ENCODE measurements at places on chromosomes 7 and 10.

- DNase-seq = no peak
Measured at GRCh38 chr7:133931053-133931452, 196.1 kb upstream of the LRGUK start.

GRCh38 chr10:11145495-11145855 lies 127.8 kb downstream of the CELF2 start:
- DNase-seq = no peak

GRCh38 chr10:84581976-84582375 lies 253.6 kb downstream of the CCSER2 start:
- DNase-seq = no peak

DNA sequence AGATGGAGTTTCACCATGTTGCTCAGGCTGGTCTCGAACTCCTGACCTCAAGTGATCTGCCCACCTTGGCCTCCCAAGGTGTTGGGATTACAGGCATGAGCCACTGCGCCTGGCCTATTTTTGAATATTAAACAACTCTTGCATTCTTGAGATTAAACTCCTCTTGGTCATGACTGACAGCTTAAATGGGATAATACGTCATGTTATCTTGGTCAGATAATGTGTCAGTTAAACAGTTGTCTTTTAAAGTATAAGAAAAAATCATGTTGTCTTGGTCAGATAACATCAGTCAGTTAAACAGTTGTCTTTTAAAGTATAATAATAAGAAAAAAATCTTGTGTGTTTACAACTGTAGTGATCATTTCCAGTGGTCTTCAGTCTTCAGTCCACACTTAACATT lies 73.6 kb upstream of the SYPL1 start:
- no peak for DNase-seq

DNA sequence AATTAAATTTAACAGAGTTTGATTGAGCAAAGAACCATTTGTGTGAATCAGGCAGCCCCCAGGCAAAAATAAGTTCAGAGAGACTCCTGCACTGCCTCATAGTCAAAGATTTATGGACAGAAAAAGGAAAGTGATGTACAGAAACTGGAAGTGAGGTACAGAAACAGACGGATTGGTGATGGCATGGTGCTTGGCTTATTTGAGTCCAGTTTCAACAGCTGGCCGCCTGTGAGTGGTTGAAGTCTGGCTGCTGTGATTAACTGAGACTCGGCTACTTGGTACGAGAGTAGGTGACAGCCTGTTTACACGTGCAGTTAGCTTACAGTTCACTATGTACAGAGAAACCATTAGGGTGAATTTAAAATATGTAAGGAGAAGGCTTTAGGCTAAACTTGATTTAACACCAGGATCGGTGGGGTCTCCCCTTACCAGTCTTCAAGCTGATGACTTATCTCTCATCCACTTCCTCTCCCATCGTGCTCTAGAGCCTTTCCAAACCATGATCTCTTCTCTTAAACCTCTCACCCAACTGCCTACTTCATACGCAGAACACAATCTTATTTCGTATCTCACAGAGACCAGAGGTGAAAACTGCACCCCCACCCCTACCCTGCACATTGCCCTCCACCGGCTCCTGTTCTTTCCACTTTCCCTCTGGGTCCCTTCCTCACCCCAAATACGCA lies 5.0 kb upstream of the MSMB start:
- DNase-seq = peak; percentile 30

DNA sequence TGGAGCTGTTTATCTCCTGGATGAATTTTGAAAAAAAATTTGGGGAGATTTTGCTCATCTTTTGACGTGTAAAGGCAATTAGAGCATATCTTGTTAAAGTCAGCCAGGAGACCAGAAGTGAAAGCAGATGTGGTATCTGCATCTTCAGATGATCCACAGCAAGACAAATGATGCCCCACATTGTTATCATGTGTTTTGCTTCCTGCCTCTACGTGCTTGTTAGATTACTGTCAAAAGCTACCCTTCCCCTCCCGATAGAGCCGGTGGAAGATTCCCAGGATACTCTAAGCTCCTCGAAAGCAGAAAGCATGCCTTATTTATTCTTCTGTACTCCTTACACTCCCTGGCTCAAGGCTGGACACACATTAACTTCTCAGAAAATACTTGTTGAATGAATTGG lies 12.9 kb downstream of the COL17A1 start:
- DNase-seq = peak; percentile 42

- peak; percentile 57 for DNase-seq
Measured at GRCh38 chr7:141702047-141702567, at the start of gene DENND11. DENND11 (minus strand) TSS chr7:141702166; CDS start chr7:141702153, 13 bp downstream.

- DNase-seq = peak; percentile 80
Measured at GRCh38 chr7:106772655-106773108, 92.4 kb upstream of the PIK3CG start.

DNA sequence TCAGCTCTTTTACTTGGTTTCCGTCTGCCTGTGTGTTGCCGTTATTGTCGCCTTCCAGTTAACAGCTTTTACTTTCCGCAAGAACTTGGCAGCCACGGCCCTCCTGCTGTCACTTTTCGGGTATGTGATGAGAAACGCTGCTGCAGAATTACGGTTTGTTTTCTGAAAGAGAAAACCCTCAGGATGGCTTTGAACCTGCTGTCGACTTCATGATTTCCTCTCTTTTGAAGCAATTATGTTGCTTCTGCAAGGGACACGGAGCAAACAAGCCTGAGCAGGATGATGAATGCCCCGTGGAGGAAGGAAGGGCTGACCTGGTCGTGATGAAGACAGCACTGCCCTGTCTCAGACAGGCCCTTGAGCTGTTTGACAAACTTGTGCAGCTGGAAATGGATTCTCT lies 339.8 kb downstream of the ABCA13 start:
- no peak for DNase-seq

DNA sequence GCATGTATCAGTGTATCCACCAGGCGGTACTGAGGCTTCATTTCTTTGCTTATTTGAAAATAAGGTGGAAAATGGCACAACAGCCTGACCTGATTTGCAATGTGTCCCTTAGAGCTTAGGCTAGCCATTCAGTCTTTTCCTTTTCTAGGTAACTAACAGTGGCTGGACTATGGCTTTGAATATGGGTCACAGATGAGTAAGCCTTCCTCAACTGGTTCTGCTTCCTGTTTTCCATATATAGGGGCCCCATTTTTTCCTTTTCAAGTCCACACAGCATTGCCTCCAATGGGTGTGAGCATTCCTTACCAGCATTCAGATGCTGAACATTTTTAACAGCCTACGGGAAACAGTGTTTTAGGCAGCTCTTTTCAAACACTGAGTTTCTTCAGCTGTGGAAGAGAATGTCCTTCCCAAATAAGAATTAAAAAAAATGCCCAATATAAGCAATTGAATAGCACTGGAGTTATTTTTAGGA lies 3.9 kb upstream of the ITGB1 start:
- DNase-seq = peak; percentile 93

DNA sequence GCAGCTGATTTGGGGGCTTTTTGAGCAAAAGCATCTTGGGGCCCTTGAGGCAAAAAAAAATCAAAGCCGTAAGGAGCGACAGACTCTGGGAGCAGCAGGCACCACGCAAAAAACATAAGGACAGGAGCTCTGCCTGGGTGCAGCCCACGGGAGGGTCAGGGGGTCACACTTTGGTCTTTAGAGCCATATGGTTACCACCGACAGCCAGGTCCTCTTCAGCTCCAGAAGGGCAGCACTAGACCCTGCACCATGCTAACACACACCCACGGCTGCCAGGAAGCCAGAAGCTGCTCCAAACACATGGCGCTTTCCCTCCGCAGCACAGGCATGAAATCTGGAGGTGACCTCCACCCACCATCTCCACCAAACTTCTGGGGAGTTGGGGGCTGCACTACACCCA lies 47.1 kb downstream of the RSU1 start:
- DNase-seq = no peak

- no peak for DNase-seq
Measured at GRCh38 chr7:39102234-39102633, 124.5 kb downstream of the POU6F2 start.

DNA sequence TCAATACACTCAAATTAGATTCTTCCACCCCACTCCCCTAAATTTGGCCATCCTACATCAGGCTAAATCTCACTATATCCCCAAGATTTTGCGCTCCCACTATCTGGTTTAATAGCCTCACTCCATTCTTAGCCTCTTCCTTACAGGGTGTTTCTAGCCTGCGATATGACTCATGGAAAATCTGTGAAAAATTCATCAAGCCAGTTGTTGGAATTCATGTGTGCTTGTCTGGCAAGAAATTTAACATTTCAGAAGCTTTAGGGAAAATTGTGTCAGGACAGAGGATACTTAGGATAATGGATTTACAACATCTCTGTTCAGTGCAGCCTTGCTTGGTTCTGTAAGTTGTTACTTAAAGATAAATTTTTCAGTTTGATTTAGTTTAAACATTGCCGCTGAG lies 1249.9 kb upstream of the AUTS2 start:
- DNase-seq = no peak

DNA sequence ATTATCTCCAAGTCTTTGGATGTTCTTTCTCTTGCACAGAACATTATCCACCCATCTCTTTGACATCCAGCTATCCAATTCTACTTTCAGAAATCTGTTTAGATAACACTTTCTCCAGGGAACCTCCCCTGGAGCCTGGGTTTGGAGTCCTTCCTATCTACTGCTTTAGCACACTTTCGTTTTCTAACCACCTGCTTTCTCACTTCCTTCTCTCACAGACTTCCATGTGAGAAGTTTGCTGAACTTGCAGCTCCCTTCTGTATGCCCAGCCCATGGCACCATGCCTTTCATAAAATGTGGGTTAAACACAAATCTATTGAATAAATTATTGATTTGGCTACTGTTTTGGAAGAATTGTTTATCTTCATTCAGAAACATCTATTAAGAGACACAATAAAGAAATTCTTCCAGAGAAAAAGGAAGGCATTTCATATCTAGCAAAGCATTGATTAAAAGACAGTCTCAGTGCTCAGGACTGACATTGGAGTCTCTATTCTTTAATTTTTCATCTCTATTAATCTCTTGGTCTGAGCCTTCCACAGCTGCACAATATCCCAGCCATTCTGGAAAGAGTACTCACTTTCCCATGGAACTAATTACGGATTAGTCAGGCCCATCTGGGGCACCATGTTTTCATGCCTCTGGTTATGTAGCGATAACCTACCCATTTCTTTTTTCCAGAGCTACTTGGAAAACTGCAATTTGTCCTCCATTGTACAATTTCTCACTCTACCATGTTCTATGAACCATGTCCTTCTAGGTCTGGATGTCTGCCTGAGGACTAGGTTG lies 1077.3 kb downstream of the SORCS3 start:
- DNase-seq = no peak

DNA sequence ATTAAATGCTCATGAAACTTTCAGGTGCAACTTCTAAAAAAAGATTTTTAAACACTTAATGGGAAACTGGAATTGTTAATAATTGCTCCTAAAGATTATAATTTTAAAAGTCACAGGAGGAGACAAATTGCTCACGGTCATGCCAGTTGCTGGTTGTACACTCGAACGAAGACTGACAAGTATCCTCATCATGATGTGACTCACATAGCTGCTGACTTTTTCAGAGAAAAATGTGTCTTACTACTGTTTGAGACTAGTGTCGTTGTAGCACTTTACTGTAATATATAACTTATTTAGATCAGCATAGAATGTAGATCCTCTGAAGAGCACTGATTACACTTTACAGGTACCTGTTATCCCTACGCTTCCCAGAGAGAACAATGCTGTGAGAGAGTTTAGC lies 79.3 kb downstream of the ITGB8 start:
- DNase-seq = no peak
